ENCODE measurements at places on chromosomes 7 and 10. TPM values are rescaled to one million over a fixed set of nuclear protein-coding genes. Genes with fewer than 3 reads are reported as not detected.

DNA sequence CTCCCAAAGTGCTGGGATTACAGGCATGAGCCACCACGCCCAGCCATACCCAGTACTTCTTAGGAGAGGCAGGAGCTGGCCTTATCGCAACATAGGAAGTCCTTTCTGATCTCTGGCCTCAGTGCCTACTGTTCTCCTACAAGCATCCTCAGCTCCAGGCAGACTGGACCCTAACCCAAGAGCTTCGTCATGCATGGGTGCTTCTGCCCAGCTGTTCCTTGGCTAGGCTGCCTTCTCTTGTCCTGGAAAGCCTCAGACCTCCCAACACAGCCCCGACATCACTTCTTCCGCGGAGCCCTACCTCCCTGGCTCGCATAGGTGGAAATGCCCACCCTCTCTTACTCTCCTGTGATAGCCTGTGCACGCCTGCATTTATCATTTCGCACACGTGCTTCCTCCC lies 15.8 kb downstream of the BCL7B start:
- H3K4me3 ChIP-seq = no peak overlapping the region
- no peak overlapping the region for H3K27ac ChIP-seq
- peaks cover 4% of the 10 kb centered on the region for H3K4me1 ChIP-seq
- DNase-seq = no peak

GRCh38 chr7:159078193-159078910 lies 66.3 kb downstream of the VIPR2 start:
- H3K36me3 ChIP-seq = no peaks in the 10 kb centered on the region
- H3K27me3 ChIP-seq = no peaks in the 10 kb centered on the region
- no peak for DNase-seq
- H3K4me1 ChIP-seq = peaks cover 7% of the 10 kb centered on the region
- no peak overlapping the region for H3K27ac ChIP-seq
- no peak overlapping the region for H3K4me3 ChIP-seq

DNA sequence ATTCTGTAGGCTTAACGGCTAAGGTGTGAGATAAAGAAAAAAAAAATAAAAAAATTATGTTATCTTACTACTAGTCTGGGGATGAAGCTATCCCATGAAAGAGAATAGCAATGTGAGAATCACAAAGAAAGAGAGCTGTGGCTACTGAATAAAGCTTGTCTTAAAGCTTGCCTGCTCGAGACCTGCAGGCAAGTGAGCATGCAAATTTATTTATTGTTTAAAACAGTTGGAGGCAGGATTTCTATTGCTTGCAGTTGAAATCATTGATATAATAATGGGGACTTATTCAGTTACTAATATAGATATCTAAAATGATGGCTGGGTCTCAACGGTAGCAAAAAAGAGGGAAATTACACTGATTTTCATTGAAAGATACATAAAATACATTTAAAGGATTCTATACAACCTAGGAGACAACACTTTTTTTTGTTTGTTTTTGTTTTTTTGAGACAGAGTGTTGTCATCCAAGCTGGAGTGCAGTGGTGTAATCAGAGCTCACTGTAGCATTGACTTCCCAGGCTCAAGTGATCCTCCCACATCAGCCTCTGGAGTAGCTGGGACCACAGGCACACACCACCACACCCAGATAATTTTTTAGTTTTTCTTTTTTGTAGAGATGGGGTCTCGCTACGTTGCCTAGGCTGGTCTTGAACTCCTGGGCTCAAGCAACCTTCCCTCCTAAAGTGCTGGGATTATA lies 144.5 kb upstream of the FEZF1 start:
- no peaks in the 10 kb centered on the region for H3K4me1 ChIP-seq
- no peak overlapping the region for H3K27ac ChIP-seq
- H3K27me3 ChIP-seq = no peaks in the 10 kb centered on the region
- H3K36me3 ChIP-seq = no peaks in the 10 kb centered on the region
- DNase-seq = no peak

The SCIN gene
- total RNA-seq = 0.16 TPM

- H3K4me1 ChIP-seq = no peaks in the 10 kb centered on the region
- no peak overlapping the region for H3K27ac ChIP-seq
- H3K36me3 ChIP-seq = no peaks in the 10 kb centered on the region
- no peak for DNase-seq
Observed at GRCh38 chr10:37269554-37270256, 144.3 kb downstream of the ANKRD30A start.
